B cell (primary cell): ENCODE measurements at places on chromosomes 2 and 18. TPM values are rescaled to one million over a fixed set of nuclear protein-coding genes. Genes with fewer than 3 reads are reported as not detected.

The NAT8 gene
- not detected in 2 replicates for total RNA-seq

The BAZ2B gene
- 37.2 and 42.3 TPM in 2 replicates for total RNA-seq

The CXCR4 gene
- 2,047 and 2,119 TPM in 2 replicates for total RNA-seq

GRCh38 chr2:6975988-6976387, 58.8 kb downstream of the RNF144A start:
- H3K4me3 ChIP-seq, result no peak overlapping the region
- H3K4me1 ChIP-seq, result no peaks in the 10 kb centered on the region
- no peak for DNase-seq
- H3K27ac ChIP-seq, result no peak overlapping the region

GRCh38 chr2:238157506-238158017, 1.2 kb upstream of the ERFE start:
- DNase-seq, result no peak
- H3K4me3 ChIP-seq, result no peak overlapping the region
- no peak overlapping the region for H3K27ac ChIP-seq
- peaks cover 16% of the 10 kb centered on the region for H3K4me1 ChIP-seq

- DNase-seq, result no peak
- H3K36me3 ChIP-seq, result no peaks in the 10 kb centered on the region
- no peak overlapping the region for H3K4me3 ChIP-seq
- no peak overlapping the region for H3K27ac ChIP-seq
Observed at GRCh38 chr2:222294996-222295367, 3.8 kb downstream of the PAX3 start.

- no peaks in the 10 kb centered on the region for H3K36me3 ChIP-seq
- H3K27ac ChIP-seq, result no peak overlapping the region
- no peaks in the 10 kb centered on the region for H3K27me3 ChIP-seq
- H3K4me1 ChIP-seq, result no peaks in the 10 kb centered on the region
- DNase-seq, result no peak
- no peak overlapping the region for H3K4me3 ChIP-seq
Observed at GRCh38 chr2:156005999-156006712, 326.4 kb downstream of the NR4A2 start.

DNA sequence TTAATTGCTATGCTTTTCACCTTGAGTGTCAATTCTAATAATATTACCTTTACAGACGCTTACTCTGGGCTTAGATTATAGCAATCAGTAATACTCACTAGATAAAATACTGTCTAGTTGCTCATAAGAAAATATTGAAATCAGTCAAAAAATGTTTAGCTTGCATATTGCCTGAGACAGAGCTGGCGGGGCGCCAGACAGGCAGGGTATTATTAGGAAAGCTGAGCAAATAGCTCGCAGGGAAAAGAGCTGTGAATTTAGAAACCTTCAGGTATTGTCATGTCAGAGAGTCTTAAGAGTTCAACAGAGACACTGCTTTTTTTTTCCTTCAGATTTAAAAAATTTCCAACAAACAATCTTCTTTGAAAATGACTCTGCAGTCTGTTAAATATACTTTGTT, 118.4 kb downstream of the MEIS1 start:
- no peak overlapping the region for H3K27ac ChIP-seq
- no peaks in the 10 kb centered on the region for H3K27me3 ChIP-seq
- no peak for DNase-seq
- H3K4me3 ChIP-seq, result no peak overlapping the region

GRCh38 chr2:223929571-223930102, 15.5 kb downstream of the WDFY1 start:
- H3K4me3 ChIP-seq, result no peak overlapping the region
- no peak for DNase-seq
- no peaks in the 10 kb centered on the region for H3K36me3 ChIP-seq
- H3K4me1 ChIP-seq, result peaks cover 15% of the 10 kb centered on the region

DNA sequence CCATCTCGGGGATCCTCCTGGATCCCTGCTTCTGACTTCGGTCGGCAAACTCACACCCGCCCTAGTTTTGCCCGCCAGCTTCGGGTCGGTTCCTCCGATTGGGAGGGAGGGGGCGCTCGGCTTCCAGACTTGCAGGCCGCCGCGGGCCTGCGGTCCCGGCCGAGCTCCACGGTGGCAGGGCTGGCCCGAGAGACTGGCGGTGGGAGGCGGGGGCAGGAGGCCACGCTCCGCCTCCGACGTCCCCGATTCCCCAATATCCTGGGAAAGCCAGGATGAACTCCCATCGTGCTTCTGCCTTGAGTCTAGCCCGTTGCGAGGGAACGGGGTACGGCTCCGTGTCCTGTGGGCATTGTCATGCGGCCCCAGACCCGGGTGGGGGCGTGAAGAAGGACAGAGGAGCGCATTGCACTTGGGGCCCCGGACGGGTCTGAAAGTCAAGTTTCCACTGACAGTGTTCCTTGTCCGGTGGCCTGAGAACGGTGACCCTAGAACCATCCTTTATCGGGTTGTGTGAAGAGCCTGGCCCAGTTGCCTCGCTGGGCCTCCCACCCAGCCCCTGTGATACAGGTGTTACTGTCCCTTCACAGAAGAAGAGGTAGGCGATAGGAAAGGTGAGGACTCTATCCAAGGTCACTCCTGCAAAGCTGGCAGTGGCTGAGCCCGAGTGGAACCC, 2.4 kb upstream of the INHBB start:
- H3K36me3 ChIP-seq, result no peaks in the 10 kb centered on the region
- H3K4me1 ChIP-seq, result peaks cover 34% of the 10 kb centered on the region
- H3K27me3 ChIP-seq, result peaks cover 44% of the 10 kb centered on the region

DNA sequence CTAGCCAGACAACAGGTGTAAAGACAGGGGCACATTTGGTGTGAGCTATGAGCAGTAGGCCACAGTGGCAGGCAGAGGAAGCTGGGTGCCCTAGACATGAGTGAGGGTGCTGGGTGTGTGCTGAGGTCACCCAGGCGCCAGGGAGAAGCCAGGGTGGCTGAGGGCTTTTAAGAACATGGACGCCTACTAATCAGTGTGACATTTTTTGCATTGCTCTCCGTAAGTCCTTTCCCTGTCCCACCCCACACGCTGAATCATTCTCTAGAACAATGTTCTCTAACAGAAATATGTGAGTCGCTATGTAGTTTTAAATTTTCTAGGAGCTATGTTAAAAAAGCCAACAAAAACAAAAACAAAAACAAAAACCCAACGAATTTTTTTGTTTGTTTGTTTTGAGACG, 204.5 kb upstream of the REV1 start:
- no peak overlapping the region for H3K27ac ChIP-seq
- H3K4me3 ChIP-seq, result no peak overlapping the region
- no peaks in the 10 kb centered on the region for H3K4me1 ChIP-seq
- no peaks in the 10 kb centered on the region for H3K27me3 ChIP-seq
- peaks cover 3% of the 10 kb centered on the region for H3K36me3 ChIP-seq

- no peak for DNase-seq
- H3K4me1 ChIP-seq, result no peaks in the 10 kb centered on the region
- H3K27me3 ChIP-seq, result no peaks in the 10 kb centered on the region
- H3K27ac ChIP-seq, result no peak overlapping the region
- no peaks in the 10 kb centered on the region for H3K36me3 ChIP-seq
Observed at GRCh38 chr2:9092383-9093282, 89.1 kb upstream of the MBOAT2 start.
